ENCODE measurements at places on chromosomes 2 and 18. TPM values are rescaled to one million over a fixed set of nuclear protein-coding genes. Genes with fewer than 3 reads are reported as not detected.
A peak's percentile ranks its signal among the peaks of the same experiment; 100 is the strongest.

TDRD15 gene
- not detected for total RNA-seq

SLC5A7 gene
- not detected for total RNA-seq

IL1F10 gene
- not detected for total RNA-seq

DNA sequence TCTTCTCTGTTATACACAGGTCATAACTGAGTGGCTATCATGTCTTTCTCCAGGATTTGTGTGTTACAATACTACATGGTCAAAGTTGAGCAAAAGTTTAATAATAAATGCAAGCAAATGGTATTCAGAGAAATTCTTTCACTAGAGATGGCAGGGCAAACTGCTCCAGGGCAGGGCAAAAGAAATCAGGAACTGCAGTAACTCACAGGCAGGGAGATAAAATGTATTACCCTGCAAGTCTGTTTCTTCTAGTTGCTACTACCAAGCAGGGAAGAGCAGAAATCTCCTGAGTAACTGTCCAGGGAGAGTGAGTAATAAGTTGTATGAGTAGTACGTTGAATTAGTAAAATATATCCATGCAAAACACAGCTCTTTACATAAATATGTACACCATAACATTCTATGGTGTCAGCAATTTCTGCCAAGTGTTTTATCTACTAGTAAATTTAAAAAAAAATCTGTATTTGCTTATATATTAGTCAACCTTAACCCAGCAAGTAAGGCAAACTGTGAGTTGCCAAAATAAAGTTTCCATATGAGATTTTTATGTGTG is 404.1 kb downstream of the ZEB2 start:
- H3K36me3 ChIP-seq, result peaks cover 9% of the 10 kb centered on the region
- no peak overlapping the region for H3K4me3 ChIP-seq
- no peaks in the 10 kb centered on the region for H3K27me3 ChIP-seq
- H3K4me1 ChIP-seq, result peaks cover 4% of the 10 kb centered on the region
- DNase-seq, result no peak

DNA sequence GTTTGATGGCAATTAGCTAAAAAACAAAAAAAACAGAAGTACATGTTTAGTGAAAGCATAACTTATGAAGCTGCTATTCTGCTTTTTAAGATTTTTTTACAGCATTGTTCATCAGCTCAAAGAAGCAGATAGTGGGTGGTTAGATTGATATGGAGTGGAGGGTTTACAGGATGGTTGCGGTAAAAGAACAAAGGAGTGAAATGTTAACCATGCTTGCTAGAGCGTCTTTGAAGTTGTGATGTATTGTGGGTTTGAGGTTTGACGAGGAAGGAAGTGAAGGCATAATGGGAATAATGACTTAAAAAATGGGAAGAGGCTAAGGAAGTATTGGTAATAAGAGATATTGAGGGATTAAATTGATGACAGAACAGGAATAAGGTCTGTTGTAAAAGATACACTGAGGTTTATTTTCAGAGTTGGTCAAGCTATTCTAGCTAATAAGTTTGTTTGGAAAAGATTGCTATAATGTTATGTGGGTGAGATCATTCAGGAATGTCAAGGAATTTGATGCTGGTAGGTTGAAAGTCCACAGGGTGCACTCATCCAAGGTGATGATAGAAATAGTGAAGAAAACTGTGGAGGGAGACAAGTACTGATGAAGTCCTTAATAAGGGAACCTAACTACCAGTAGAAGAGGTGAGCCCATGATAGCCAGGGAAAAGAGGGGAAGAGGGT is 14.6 kb downstream of the SPOPL start:
- H3K36me3 ChIP-seq, result peaks cover 4% of the 10 kb centered on the region
- H3K27ac ChIP-seq, result peak overlapping the region; percentile 11
- H3K27me3 ChIP-seq, result no peaks in the 10 kb centered on the region
- DNase-seq, result no peak

GRCh38 chr2:194718881-194719280 is 938.1 kb upstream of the SLC39A10 start:
- no peaks in the 10 kb centered on the region for H3K27me3 ChIP-seq
- DNase-seq, result no peak
- H3K36me3 ChIP-seq, result no peaks in the 10 kb centered on the region
- no peak overlapping the region for H3K27ac ChIP-seq
- H3K4me1 ChIP-seq, result no peaks in the 10 kb centered on the region

DNA sequence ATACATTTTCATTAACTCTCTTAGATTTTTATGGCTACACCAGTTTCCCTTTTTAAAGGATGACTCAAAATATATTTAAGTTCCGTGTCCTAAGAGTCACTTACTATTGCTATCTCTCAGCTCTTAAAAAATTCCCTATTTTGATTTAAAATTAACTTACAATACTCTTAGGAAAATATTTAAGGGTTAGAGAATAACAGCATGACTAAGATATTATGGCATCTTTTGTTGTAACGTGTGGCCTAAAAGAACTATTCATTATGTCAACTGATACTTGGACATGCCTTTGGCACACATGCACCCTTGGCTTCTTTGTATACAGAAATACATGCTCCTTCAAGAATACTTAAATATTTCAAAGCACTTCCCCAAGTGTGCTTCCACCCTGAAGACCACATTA is 42.3 kb downstream of the SCN3A start:
- H3K36me3 ChIP-seq, result no peaks in the 10 kb centered on the region
- DNase-seq, result no peak
- H3K27ac ChIP-seq, result no peak overlapping the region
- no peak overlapping the region for H3K4me3 ChIP-seq
- no peaks in the 10 kb centered on the region for H3K4me1 ChIP-seq
- H3K27me3 ChIP-seq, result no peaks in the 10 kb centered on the region

DNA sequence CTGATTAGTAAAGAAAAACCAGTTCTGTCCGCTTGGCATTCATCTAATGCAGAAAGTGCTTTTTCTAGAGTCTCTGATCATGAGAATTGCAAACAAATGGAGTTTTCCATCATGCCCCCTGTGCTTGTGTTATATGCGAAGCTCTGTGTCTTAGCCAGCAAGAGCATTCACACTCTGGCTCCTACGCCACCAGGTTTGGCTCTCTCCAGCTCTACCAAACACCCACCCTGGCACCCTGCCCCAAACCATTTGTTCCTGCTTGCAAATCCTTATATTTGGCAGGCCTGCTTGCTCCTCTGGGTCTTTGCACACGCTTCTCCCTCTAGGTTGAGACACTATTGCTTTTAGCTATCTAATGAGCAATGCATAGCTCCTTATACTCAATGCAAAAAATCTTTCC is 204.1 kb upstream of the CYRIA start:
- H3K27ac ChIP-seq, result no peak overlapping the region
- H3K4me3 ChIP-seq, result no peak overlapping the region
- no peak for DNase-seq
- no peaks in the 10 kb centered on the region for H3K27me3 ChIP-seq

- no peak for DNase-seq
- H3K4me1 ChIP-seq, result peaks cover 56% of the 10 kb centered on the region
- no peak overlapping the region for H3K27ac ChIP-seq
Observed at GRCh38 chr18:55485666-55486065, 102.3 kb downstream of the TCF4 start.

DNA sequence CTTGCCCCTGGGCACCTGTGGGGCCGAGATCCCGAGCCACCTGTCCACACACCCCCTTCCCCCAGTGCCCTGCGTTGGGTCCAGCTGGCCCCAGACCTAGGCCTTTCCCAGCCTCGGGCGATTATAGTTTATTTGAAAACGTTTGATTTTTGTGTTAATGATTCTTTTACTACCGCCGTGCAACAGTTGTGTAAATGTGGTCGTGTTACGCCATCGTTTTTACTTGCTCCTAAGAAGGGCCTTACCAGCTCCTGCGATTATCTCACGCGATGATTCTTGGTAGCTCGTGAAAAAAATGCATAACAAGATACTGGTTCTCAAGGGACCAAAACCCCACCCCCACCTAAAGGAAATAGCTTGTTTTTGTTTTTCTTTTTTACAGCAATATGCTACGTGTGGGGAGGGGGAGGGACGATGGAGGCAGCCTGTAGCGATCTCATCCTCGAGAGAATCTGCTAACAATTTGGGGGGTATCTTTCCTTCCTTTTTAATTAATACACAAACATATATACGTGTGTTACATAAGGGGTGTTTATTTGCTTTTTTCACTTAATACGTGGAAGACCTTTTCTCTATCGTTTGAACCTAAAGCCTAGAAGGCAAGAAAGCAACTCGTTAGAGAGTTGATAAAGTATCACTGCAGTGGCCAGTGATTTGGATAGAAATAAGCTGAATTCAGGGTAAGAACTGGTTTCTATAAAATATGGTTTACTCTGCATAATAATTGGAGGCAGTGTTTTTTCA is 1.0 kb downstream of the ZDBF2 start:
- H3K4me1 ChIP-seq, result peaks cover 42% of the 10 kb centered on the region
- H3K27me3 ChIP-seq, result peaks cover 53% of the 10 kb centered on the region
- DNase-seq, result no peak
- H3K4me3 ChIP-seq, result peak overlapping the region; percentile 91
- H3K27ac ChIP-seq, result peak overlapping the region; percentile 96
- no peaks in the 10 kb centered on the region for H3K36me3 ChIP-seq
